Foreskin keratinocyte (primary cell): ENCODE measurements at places on chromosomes 4 and X. TPM values are rescaled to one million over a fixed set of nuclear protein-coding genes. Genes with fewer than 3 reads are reported as not detected.

Gene ITIH6
- total RNA-seq: not detected in 2 replicates

Gene VEGFD
- total RNA-seq: not detected in 2 replicates

Gene LRIT3
- total RNA-seq: 0.04 TPM in 1 of 2 replicates, not detected in the other

Gene GATA1
- not detected in 2 replicates for total RNA-seq

Gene ASMT
- total RNA-seq: not detected in 2 replicates

Gene C4orf51
- total RNA-seq: not detected in 2 replicates

Gene ZCCHC18
- 0.14 TPM in 1 of 2 replicates, not detected in the other for total RNA-seq

Gene F8A3
- total RNA-seq: not detected in 2 replicates

Gene ZNF630
- total RNA-seq: 1.1 and 1.3 TPM in 2 replicates

Gene PRRG1
- total RNA-seq: 12.6 and 12.9 TPM in 2 replicates

Gene ACSL1
- 35.4 and 45.9 TPM in 2 replicates for total RNA-seq

Gene RRH
- 0.10 TPM in 1 of 2 replicates, not detected in the other for total RNA-seq

Gene PDE6B
- 0.34 and 0.81 TPM in 2 replicates for total RNA-seq

Gene CDS1
- 20.0 and 20.8 TPM in 2 replicates for total RNA-seq

Gene CCDC110
- total RNA-seq: 0.04 and 0.10 TPM in 2 replicates

Gene GPR82
- not detected in 2 replicates for total RNA-seq
